D341Med (cell line): ENCODE measurements at places on chromosomes 7 and 10.

DNA sequence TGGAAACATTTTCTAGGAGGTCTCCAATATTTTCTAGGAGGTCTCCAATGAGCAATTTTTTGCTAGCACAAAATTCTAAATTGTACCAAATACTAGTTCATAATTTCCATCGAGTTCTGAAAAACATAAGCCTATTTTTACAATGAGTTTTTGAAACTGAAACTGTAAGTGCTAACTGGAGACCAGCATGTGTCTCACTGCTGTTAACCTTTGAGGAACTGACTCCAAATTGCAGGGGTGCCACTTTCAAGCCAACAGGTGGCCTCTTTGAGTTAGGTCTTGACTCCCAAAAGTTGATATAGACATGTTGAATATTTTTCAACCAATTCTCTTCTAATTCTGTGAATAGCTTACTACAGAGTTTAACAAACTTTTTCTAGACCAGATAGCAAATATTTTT lies 58.8 kb downstream of the CAV1 start:
- no peak for DNase-seq

DNA sequence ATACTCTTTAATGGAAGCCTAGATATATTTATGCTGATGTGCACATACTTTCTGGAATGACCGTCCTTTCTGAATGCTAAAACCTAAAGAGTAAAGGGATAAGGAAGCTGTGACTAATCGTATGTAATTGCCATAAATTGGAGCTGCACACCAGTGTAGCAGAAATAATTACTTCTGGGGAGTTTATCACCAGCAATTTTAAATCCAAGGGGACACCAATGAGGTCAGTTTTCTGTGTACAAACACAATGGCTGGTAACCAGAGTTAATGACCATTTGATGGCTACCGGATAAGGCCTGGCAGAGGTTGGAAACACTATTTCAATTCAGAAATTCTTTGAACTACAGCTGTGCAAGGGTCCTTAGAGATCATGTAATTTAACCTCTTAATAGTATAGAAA lies 670.1 kb downstream of the REEP3 start:
- no peak for DNase-seq

- no peak for DNase-seq
Observed at GRCh38 chr10:34889004-34889869, 74.1 kb upstream of the PARD3 start.

GRCh38 chr10:27242473-27242950 lies 1.9 kb upstream of the ACBD5 start:
- no peak for DNase-seq

DNA sequence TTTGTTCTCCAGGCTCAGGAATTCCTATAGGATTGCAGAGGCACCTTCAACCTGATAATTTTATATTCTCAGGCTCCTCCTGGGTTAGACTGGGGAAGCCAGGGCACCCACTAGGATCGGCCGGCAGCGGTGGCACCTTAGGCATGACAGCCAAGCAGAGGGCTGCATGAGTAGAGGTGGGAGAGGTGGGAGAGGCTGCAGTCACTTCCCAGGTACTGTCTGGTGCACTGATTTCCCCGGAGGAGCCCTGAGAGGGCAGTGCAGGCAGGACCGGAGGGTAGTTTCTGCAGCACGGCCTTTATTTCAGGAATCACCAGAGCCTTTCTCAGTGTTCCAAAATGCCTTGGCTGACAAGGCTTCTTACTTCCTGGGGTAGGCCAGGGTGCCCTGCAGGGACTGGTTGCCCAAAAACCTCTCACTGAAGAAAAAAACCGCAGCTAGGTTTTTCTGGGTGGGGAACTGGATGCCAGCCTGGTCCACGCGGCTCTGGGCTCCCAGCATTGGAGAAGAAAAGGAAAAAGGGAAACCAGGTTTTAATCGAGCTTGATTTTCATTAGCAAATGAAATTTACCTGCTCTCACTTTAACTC lies 3.6 kb upstream of the HOXA13 start:
- DNase-seq = no peak

DNA sequence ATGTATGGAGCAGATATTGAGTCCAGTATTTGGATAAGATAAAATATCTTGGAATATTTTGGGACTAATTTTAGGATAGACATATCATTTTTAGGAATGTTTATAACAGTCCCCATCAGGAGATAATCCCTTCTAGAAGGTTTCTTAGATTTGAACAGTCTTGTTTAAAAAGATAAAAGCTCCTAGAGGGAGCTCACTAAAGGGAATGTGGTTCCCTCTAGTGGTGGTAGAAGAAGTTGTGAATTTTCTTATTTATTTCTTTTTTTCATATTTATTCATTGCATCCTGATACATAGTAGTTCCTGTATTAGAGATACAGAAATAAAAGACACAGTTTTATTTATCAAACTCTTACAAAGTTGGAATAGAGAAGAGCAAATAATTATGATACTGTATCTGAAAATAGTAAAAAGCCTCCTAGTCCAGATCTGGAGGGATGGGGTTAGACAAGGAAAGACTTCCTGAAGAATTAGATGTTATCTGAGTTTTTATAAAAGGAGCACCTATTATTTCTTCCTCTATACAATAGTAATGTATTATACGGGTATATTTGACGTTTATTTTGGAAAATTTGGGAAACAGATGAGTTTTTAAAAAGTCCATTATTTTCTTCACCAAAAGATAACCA lies 24.5 kb upstream of the KLF14 start:
- no peak for DNase-seq

GRCh38 chr10:78957471-78958039 lies 111.2 kb upstream of the ZMIZ1 start:
- DNase-seq = no peak

DNA sequence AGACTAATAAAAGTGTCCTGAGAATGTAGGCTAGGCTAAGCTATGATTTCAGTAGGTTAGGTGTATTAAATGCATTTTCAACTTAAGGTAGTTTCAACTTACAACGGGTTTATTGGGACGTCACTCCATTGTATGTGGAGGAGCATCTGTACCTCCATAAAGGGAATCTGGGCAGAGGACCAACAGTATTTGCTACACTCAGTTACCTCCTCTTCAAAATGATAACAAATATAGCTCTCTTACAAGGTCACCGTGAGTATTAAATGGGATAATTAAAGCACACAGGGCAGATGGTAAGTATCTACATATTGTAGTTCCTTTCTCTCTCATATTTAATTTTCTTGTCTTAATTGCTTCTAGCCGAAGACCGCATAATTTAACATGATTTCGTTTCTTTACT lies 59.0 kb upstream of the FGL2 start:
- DNase-seq = no peak

DNA sequence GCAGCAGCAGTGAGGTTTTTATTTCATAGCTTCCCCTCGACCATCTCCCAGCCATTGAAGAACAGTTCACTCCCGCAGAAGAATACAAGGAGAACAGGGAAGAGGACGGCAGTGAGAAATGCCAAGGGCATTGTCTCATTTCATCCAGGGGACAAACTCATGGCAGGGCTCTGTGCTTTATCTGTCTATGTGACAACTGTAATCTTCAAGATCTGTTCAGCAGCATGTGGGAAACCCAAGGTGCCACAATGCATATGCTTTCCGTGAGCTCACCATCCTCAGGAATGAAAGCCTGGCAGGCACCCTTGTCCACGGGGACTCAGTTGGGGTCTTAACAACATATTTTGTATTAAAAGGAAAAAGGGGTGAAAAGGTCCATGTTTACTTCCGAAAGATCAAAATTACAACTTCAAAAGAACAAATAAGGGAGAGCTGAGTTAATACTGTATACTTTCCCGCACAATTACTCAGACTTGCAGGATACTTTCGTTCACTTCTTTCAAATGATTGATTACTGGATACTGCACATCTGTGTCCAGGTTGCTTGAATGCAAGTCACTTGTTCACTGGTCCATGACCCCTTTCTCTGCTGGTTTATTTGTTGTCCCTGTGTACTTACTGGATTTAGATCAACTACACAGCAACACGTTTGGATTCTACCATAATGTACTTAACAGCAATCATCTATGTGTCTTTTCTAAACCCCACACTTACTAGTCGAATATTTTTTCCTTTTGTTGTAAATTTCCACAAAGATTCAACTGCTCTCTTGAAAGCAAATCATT lies 90.1 kb upstream of the ATP6V0A4 start:
- DNase-seq = no peak

DNA sequence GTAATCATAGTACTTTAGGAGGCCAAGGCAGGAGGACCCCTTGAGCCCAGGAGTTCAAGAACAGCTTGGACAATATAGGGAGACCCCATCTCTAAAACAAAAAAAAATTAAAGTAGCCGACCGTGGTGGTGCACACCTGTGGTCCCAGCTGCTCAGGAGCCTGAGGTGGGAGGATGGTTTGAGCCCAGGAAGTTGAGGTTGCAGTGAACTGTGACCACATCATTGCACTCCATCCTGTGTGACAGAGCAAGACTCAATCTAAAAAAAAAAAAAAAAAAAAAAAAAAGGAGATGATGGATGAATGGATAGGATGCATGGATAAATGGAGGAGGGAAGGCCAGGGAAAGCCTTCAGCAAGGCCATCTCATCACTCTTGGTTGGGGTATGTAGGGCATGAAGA lies 33.4 kb upstream of the BMPR1A start:
- DNase-seq = no peak

DNA sequence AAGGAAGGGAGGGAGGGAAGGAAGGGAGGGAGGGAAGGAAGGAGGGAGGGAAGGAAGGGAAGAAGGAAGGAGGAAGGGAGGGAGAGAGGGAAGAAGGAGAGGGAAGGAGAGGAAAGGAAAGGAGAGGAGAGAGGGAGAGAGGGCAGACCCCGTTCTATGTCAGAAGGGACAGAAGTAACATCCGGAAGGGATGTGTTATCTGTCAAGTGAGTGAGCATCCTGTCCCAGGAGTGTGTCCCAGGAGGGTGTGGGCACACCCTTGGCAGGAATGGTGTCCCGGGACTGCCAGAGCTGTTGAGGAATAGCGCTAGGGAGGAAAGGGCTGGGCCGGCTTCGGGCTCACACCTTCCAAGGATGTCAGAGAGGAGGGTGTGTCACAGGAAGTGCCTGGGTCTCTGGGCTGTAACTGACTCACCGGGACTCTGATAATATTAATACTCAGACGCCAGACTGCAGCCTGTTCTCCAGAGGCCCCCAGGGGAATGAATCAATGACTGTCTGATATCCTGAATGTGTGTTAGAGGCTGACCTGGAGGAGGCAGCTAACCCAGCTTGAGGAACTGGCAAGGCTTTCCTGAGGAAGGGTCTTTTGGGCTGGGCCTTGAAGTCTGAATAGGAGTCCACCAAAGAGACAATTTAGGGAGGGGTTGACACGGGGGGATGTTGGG lies 125.6 kb upstream of the TNRC18 start:
- peak; percentile 46 for DNase-seq

GRCh38 chr7:2470204-2471021 lies 5.8 kb downstream of the GRIFIN start:
- no peak for DNase-seq

DNA sequence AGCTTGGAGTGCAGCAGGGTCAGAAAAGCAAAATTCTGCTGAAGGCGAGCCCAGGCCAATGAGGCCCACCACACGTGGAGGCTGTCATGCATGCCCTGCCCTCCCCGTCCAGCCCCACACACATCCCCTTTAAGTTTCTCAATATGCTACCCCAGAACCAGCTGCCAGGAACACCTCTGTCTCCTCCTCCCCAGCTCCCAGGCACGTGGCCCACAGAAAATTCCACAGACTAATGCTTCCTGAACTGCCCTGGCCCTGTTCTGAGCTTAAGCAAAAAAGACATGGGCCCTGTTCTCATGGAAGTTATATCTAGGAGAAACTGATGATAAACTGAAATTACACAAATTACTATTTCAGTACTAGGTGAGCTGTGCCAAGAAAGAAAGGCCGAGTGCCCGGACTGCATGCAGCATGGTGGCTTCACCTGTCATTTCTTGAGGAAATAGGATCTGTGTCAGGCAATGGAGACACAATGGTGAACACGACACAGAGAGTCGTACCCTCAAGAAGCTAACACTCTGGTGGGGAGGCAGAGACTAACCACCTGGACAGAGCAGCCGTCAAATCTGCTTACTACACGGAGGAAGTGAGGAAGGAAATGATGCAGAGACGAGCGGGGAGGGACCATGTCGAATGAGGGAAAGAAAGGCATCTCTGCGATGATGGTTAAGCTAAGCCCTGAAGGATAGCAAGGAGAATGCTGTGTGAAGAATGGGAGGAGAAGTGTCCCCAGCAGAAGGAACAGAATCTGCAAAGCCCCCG lies 44.5 kb downstream of the PODXL start:
- no peak for DNase-seq

DNA sequence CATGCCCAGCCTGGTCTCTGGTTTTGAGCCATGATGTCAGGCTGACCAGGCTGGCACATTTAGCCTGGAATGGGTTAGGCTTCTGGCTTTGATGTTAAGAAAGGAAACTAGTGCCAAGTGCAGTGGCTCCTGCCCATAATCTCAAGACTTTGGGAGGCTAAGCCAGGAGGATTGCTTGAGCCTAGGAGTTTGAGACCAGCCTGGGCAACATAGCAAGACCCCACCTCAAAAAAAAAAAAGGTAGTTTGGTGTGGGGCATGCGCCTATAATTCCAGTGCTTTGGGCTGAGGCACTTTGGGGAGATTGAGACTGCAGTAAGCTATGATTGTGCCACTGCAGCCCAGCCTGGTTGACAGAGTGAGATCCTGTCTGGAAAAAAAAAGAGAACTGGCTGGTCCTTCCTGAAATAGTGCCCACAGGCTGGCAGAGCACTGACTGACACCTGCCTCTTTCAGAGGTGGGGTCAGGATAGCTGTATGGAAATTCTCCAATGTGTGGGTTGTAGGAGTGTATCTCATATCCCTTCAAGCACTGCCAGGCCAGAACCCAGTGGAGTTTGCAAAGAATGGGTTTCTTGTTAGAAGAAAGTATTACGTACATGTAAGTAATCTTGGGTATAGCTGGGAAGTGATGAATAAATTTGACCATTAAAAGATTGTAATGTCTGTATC lies 61.3 kb downstream of the KAT6B start:
- no peak for DNase-seq

DNA sequence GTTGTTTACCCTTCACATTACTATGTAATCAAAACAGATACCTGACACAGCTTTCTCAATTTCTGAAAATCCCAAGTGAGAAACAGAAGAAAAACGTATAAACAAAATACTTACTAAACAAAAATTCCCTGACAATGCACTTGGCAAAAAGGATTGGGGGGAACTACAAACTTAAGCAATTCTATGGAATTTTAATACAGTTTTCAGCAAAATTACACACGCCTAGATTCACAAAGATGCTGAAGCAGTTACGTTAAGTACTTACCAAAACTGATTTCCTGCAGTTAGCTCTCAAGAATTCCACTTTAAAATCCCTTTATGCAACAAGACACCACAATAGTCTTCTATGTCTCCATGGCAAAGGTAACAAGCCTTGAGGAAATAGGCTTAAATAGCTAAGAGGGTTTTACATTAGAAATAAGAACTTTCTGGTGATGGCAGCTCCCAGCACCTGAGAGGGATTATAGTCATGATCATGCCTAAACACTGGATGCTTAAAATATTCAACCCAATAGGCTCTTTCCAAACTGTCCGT lies 10.8 kb downstream of the TOMM7 start:
- DNase-seq = no peak

GRCh38 chr10:113999531-113999930 lies 44.1 kb upstream of the ADRB1 start:
- no peak for DNase-seq
